ENCODE measurements at places on chromosomes 3 and 15.
A peak's percentile ranks its signal among the peaks of the same experiment; 100 is the strongest.

- no peaks in the 10 kb centered on the region for H3K27me3 ChIP-seq
- no peaks in the 10 kb centered on the region for H3K36me3 ChIP-seq
- H3K27ac ChIP-seq = no peak overlapping the region
- DNase-seq = no peak
Measured at GRCh38 chr3:187112934-187113793, 26.1 kb downstream of the RPL39L start.

DNA sequence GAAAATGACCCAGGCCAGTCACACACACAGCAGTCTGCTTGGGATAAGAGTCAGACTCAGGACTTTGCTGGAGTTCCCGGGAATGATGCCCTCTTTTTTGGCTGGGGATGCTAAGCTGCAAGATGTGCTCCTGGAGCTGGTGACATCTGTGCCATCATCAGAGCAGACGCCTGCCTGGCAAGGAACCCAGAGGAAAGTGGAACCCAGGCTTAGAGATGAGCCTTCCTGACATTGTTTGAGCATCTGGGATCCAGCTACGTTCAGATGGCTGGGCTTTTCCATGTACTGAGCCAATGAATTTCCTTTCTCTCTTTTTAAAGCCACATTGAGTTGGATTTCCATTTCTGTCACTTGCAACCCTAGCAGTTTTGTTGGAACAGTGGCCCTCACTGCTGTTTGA lies 53.3 kb downstream of the EBLN2 start:
- H3K4me3 ChIP-seq = no peak overlapping the region
- H3K27me3 ChIP-seq = no peaks in the 10 kb centered on the region
- H3K36me3 ChIP-seq = no peaks in the 10 kb centered on the region
- no peak overlapping the region for H3K27ac ChIP-seq
- no peak for DNase-seq

DNA sequence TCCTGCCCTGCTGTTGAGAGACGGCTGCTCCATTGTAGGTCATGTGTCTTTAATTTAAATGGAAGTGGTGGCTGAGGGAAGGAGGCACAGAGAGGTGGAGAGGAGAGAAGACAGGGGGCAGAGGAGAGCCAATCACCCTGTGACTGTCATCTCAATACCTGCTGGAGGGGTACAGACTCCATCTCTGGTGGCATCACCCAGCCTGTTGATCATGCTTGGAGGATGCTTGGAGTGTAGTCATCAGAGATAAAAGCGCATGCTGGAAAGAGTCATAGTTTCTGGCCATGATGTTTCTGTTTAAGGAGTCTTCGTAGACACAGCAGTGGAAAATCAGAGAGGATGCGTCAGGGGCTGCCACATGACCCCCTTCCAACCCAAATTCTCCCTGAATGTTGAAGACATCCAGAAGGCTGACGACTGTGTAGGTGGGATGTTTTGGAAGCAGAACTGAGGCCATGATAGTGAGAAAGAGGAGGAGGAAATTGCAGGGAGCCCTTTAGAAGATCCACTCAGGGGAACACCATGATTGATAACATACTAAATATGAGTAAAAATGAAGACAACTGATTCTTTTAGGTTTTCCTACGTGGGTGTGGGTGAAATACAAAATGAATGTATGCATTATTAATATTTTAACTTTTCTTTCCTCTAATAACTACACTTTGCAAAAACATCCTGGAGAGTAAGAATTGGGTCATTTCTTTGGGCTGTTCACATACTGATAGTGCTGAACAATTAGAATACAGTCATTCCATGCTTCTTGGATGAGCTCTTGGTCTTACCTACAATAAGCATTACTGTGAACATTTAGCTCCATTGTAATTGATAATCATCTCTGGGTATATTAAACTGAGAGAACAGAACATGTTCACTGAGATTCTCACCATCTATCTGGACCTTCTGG lies 210.6 kb upstream of the ATP10A start:
- no peak overlapping the region for H3K27ac ChIP-seq
- no peaks in the 10 kb centered on the region for H3K36me3 ChIP-seq
- no peaks in the 10 kb centered on the region for H3K27me3 ChIP-seq
- no peak overlapping the region for H3K4me3 ChIP-seq
- H3K4me1 ChIP-seq = no peaks in the 10 kb centered on the region

- H3K4me1 ChIP-seq = peaks cover 16% of the 10 kb centered on the region
- H3K36me3 ChIP-seq = no peaks in the 10 kb centered on the region
- H3K27me3 ChIP-seq = no peaks in the 10 kb centered on the region
- no peak for DNase-seq
- H3K27ac ChIP-seq = no peak overlapping the region
Measured at GRCh38 chr15:63971427-63971805, 74.9 kb downstream of the DAPK2 start.

DNA sequence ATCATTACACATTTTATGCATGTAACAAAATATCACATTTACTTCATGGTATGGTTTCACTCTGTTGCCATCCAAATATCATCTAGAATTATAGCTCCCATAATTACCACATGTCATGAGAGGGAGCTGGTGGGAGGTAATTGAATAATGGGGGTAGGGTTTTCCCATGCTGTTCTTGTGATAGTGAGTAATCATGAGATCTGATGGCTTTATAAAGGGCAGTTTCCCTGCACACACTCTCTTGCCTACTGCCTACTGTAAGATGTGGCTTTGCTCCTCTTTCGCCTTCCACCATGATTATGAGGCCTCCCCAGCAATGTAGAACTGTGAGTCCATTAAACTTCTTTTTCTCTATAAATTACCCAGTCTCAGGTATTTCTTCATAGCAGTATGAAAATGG lies 123.4 kb downstream of the SATB1 start:
- no peaks in the 10 kb centered on the region for H3K27me3 ChIP-seq
- no peak overlapping the region for H3K27ac ChIP-seq
- H3K4me3 ChIP-seq = no peak overlapping the region
- H3K36me3 ChIP-seq = no peaks in the 10 kb centered on the region
- no peak for DNase-seq

DNA sequence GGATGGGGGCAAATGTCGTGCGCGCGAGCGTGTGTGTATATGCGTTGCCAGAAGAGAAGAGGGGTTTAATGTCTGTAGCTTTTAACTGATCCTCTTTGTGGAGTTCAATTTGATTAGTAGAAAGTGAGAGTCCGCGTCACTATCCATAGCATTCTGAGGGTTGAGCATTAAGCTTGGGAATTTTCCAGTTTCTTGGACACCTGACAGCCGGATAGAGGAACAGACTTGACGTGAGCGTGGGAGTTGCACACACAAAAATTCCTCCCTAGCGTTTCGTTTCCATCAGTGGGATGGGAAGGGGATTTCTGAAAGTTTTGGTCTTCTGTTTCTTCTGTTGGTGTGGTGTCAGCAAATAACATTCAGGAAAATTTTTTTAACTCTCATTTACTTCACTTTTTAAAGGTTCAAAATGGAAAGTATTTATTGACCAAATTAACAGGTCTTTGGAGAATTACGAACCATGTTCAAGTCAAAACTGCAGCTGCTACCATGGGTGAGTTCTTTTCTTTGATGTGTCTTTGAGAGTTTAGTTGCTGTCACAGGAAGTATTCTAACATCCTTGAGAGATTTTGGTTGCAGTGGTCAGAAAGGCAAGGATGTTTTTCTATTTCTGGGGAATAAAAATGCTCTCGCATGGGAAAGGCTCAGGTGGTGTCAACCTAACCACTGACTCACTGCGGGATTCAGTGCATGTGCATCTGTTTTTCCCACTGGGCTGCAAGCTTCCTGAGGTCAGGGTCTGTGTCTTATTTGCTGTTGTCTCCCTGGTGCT lies 841 bp downstream of the POGLUT1 start:
- DNase-seq = no peak
- peak overlapping the region; percentile 82 for H3K4me3 ChIP-seq
- no peaks in the 10 kb centered on the region for H3K27me3 ChIP-seq
- H3K27ac ChIP-seq = no peak overlapping the region
- peaks cover 20% of the 10 kb centered on the region for H3K4me1 ChIP-seq

DNA sequence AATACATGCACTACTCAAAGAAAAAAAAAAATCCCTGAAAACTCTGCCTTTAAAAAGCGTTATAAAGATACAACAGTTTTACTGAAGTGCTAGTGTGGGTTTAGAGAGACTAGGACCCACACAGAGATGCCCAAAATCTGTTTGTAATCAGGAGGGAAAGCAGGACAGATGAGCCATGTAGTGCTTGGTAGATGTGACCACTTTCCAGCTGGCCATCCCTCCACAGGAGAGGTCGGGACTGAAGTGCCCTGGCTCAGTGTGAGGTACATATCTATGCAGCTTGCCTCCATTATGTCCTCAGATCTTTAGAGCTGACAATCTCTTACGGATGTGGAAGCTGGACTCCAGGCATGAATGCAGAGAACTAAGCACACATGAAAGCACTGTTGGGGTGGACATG lies 57.5 kb upstream of the NANOGP8 start:
- no peak overlapping the region for H3K27ac ChIP-seq
- H3K4me1 ChIP-seq = no peaks in the 10 kb centered on the region
- no peak for DNase-seq
- no peaks in the 10 kb centered on the region for H3K36me3 ChIP-seq
- H3K4me3 ChIP-seq = no peak overlapping the region
- H3K27me3 ChIP-seq = no peaks in the 10 kb centered on the region

GRCh38 chr15:22989576-22990477 lies 9.7 kb upstream of the CYFIP1 start:
- no peak overlapping the region for H3K27ac ChIP-seq
- no peak for DNase-seq
- peaks cover 5% of the 10 kb centered on the region for H3K36me3 ChIP-seq
- no peak overlapping the region for H3K4me3 ChIP-seq
- H3K4me1 ChIP-seq = no peaks in the 10 kb centered on the region
- H3K27me3 ChIP-seq = no peaks in the 10 kb centered on the region

DNA sequence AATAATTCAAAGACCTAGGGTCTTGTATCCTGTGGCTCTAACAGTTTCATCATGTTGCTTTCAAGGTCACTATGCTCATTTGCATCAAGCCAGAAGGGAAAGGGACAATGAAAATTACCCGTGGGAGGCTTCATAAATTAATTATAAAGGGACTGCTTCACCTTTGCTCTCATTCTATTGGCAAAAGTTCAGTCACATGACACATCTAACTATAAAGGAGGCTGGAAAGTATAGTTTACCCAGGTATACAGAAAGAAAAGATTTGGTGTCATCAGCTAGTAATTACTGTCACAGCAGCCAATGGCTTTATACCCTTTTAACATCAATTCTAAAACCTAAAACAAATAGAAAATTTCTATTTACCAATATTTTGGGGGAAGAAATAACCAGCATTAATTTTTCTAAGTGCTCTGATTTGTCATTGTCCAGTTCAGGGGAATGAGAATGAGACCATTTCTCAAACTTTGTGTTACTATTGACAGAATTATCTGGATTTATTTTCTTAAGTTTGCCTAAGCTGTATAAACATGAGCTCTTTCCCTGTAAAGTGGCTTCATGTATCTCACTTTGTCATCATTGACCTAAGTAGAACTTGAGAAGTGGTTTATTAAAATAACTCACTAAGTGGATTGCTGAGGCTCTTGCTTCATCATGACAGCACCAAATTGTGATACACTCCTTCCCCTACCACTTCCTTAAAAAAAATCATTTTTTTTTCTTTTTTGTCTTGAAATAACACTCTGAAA lies 257.7 kb upstream of the PEX5L start:
- H3K27me3 ChIP-seq = no peaks in the 10 kb centered on the region
- H3K4me1 ChIP-seq = no peaks in the 10 kb centered on the region

- DNase-seq = no peak
- H3K36me3 ChIP-seq = no peaks in the 10 kb centered on the region
- no peak overlapping the region for H3K4me3 ChIP-seq
- H3K4me1 ChIP-seq = no peaks in the 10 kb centered on the region
- H3K27ac ChIP-seq = no peak overlapping the region
Measured at GRCh38 chr3:67940210-67940952, 286.0 kb upstream of the SUCLG2 start.

DNA sequence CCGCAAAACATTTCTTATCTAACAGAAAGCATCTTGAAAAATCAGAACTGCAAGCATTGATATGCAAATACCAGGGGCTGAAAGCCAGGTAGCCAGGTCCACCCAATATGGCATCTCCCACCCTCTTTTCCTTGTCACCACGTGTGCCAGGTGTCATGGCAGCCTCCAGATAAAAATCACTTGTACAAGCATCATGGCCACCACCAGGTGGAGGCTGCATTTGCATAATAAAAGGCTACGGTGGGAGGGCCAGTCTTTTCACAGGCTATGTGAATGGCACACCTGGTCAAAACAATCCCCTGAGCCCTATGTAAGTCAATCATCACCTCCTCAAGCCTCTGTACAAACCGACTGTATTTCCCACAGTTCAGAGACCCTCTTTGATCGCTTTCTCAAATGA lies 1233.1 kb upstream of the ALCAM start:
- H3K4me1 ChIP-seq = no peaks in the 10 kb centered on the region
- no peaks in the 10 kb centered on the region for H3K36me3 ChIP-seq
- H3K27me3 ChIP-seq = no peaks in the 10 kb centered on the region
- H3K4me3 ChIP-seq = no peak overlapping the region

DNA sequence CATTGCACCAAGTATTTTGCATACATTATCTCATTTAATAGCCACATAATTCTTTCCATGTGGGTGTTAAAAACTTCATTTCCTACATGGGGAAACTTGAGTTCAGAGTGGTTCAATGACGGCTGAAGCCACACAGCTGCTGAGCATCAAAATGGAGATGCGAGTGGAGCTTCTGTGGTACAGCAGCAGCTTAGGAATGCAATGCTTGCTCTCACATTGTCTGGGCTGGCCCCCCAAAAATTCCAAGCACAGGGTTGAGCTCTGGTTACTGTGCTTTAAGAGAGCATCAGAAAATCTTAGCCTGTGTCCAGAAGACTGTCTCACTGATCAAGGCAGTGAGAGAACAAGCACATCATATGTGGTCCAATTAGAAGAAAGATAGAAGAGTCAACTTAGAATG lies 57.4 kb upstream of the GADL1 start:
- H3K4me3 ChIP-seq = no peak overlapping the region
- H3K27ac ChIP-seq = no peak overlapping the region
- H3K4me1 ChIP-seq = no peaks in the 10 kb centered on the region
- no peaks in the 10 kb centered on the region for H3K36me3 ChIP-seq

- H3K36me3 ChIP-seq = no peaks in the 10 kb centered on the region
- H3K27ac ChIP-seq = peak overlapping the region; percentile 90
- H3K4me3 ChIP-seq = no peak overlapping the region
- no peaks in the 10 kb centered on the region for H3K27me3 ChIP-seq
- DNase-seq = no peak
- H3K4me1 ChIP-seq = peaks cover 26% of the 10 kb centered on the region
Measured at GRCh38 chr3:43771610-43772009, 80.9 kb downstream of the ABHD5 start.

GRCh38 chr3:197828-198491 lies 1.4 kb downstream of the CHL1 start:
- peaks cover 18% of the 10 kb centered on the region for H3K4me1 ChIP-seq
- no peaks in the 10 kb centered on the region for H3K27me3 ChIP-seq
- no peaks in the 10 kb centered on the region for H3K36me3 ChIP-seq
- no peak for DNase-seq
- peak overlapping the region; percentile 66 for H3K4me3 ChIP-seq

DNA sequence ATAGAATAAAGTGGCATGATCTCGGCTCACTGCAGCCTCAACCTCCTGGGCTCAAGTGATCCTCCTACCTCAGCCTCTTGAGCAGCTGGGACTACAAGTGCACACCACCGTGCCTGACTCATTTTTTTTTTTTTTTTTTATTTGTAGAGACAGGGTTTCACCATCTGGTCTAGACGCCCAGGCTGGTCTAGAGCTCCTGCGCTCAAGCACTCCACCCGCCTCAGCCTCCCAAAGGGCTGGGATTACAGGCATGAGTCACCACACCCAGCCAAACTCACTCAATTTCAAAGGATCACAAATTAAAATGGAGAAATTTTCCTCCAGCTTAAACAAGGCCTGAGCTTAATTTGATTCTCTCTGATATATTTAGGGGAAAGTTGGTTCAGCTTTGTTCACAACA lies 27.3 kb upstream of the NMB start:
- H3K36me3 ChIP-seq = peaks cover 18% of the 10 kb centered on the region
- H3K27ac ChIP-seq = no peak overlapping the region
- H3K4me3 ChIP-seq = no peak overlapping the region
- no peaks in the 10 kb centered on the region for H3K4me1 ChIP-seq

Measured in thoracic aorta (tissue), 2 donors.